Astrocyte of the spinal cord (primary cell): ENCODE measurements at places on chromosomes 1 and 21.

- DNase-seq, result no peak
Observed at GRCh38 chr1:95230256-95230655, 3.8 kb upstream of the RWDD3 start.

- DNase-seq, result peak; percentile 18
Observed at GRCh38 chr1:56404066-56404465, 175.3 kb downstream of the PLPP3 start.

DNA sequence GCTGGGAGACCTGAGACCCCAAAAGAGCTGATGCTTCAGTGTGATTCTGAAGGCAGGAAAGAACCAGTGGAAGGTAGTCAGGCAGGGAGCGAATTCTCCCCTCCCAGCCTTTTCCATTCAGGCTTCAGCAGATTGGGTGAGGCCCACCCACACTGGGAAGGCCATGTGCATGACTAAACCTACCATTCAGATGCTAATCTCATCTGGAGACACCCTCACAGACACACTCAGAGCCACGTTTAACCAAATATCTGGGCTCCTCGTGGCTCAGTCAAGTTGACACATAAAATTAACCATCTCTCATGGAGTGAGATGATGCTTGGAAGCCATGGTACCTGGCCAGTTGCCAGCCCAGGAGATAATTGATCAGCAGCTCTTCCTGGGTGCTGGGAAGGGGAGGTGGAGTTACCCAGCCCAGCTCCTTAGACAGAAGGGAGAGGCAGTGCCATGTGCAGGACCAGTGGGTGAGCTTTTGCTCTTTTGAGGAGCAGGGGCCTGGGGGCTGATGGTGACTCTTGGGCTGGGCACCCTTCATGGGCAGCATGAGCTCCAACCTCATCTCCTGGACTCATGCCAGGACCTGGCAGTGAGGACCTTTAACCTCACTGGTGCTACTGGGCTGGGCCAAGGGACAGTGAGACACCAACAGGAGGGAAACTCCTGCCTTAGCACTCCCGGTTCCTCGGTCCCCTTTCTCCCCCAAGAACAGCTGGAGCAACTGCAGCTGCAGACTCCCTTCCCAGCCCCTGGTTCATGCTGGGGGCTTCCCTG, 89.0 kb upstream of the ACTL8 start:
- no peak for DNase-seq

GRCh38 chr1:203180611-203181330, 5.1 kb upstream of the MYBPH start:
- DNase-seq, result no peak

GRCh38 chr1:45787905-45788304, 15.5 kb upstream of the MAST2 start:
- no peak for DNase-seq

- peak; percentile 73 for DNase-seq
Observed at GRCh38 chr1:27366411-27367159, at the start of gene MAP3K6. TSS of gene MAP3K6 (minus strand) at chr1:27366961. CDS start at chr1:27366597, 364 bp downstream.

- no peak for DNase-seq
Observed at GRCh38 chr1:10888291-10888690, 91.8 kb upstream of the CASZ1 start.

- DNase-seq, result peak; percentile 10
Observed at GRCh38 chr1:81296601-81297000, 504.1 kb upstream of the ADGRL2 start.

DNA sequence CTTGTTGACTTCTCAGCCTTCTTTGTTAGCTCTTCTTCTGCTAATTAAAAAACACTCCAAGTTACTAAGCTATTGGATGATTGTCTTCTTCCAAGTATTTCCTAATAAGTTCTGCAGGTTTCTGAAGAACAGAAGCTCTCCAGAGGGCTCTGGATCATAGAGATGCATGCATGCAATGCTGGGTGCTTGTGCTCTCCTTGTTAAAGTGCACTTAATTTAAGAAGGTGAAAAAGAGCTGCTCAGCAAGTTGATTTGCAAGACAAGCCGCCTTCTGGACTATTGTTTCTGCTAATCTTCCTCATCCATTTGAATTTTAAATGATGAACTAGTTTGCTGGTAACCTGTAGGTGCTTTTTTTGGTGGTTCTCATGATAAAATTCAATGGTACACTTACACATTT, 16.1 kb downstream of the RRP15 start:
- no peak for DNase-seq

DNA sequence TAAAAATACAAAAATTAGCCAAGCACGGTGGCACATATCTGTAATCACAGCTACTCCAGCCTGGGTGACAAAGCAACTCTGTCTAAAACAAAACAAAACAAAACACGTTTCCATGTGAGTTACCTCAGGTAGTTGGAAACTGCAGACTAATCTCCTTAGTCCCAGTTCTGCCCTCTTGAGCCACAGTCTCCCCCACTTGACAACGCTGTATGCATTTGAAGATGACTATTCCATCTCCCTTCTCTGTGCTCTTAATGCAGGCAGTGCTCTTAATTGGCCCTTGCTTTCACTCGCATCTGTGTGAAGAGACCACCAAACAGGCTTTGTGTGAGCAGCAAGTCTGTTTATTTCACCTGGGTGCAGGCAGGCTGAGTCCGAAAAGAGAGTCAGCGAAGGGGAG, 19.6 kb upstream of the DHCR24 start:
- DNase-seq, result no peak

DNA sequence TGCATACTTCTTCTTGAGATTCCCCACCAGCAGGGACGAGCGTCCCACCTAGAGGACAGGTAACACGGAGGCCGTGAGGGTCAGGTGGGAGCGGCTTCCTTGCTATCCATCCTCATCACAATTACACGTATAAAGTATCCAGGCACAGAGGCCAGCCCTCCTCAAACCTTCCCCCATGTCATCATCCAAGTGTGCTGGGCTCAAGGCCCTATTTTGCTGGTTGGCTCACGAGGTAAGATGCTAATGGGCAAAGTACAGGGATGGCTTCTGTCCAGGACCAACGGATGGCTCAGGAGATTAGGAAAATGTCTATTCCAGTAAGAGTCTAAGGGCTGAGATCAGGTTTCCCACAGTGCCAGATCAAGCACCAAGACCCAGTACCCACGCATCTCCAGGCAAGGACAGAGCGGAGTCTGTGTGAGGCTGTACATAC, 11.5 kb upstream of the A3GALT2 start:
- peak; percentile 69 for DNase-seq
